NCI-H1105 (cell line): ENCODE measurements at places on chromosomes 7 and 10.

DNA sequence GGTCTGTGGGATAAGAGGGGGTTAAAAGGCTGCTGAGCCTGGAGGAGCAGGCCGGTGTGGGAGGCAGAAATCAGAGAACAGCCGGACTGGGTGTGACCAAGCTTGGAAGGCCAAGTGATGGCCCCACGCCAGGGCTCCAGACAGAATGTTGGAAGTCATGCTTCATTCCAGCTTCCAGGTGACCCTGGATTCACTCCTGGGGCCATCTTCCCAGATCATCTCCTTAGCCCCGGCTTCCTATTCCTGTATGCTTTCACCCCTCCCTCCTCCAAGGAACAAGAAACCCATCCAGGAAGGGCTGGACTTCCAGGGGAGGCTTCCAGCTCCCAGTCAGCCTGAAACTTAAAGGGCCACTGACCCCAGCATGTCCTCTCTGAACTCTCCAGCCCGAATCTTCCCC is 1.0 kb downstream of the INMT start:
- no peak for DNase-seq

DNA sequence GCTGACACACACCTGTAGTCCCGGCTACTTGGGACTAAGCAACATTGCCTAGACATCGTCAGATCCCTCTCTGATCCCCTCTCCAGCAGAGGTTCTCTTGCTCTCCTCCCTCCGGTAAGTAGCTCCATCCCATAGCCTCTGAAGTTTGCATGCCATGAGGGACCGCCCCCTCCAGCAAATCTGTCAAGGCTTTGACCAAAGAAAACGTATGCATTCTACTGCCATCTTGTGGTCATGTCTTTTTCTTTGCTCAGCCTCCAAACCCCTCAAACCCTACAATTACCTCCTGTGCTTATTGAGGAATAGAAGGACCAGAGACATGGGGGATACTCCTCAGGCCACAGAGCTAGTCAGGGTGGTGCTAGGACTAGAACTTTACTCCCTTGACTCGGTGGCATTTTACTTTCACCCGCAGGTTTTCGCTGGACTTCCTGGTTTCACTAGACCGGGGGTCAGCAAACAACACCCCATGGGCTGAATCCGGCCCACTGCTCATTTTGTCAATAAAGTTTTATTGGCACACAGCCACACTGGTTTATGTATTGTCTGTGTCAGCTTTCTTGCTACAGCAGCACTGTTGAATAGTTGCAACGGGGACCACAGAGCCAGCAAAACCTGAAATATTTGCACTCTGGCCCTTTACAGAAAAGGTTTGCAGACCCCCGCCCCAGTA is 202.6 kb upstream of the FOXK1 start:
- DNase-seq, result peak; percentile 33

DNA sequence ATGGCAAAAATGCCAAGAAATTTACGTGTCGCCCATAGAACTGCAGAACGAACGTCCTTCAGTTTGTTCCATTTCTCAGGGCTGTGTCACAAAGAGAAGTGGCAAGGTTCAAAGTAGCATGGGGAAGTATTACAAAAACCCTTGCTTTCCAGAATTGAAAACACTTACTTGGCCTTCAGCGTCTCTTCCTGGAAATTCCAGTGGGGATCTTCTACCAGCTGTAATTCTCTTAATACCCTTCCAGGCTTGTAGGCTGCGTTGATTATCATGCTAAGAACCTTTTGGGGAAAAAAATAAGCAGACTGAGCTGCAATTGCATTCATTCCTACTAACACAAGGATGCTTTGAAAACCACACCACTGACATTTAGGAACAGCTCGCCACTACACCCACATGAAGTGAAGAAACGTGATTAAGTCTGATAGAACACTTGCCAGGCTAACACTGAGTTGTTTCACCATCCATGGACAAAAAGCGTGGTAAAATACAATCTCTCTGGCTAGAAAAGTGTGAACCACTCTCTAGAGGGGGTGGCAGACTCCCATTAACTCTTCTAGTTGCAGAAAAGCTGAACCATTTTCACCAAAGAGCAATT is 222.3 kb downstream of the SFMBT2 start:
- DNase-seq, result no peak

DNA sequence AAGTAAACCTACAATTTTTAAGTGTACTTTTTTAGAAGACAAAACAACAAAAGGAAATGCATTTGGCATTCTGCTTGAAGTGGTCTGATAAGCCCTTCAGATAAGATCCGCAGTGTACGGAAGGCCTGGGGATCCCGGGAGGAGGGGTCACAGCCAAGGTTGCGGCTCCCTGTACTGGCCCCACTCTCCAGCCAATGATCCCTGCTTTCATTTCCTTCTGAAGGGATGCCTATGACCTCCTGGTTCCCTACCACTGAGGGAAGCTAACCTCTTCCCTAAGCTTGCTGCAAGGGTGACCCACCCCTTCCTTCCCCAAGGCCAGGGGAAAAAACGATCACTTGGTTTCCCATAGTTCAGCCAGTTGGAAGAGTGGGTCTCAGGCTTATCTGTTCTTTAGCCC is 5.3 kb downstream of the DENND2A start:
- no peak for DNase-seq

DNA sequence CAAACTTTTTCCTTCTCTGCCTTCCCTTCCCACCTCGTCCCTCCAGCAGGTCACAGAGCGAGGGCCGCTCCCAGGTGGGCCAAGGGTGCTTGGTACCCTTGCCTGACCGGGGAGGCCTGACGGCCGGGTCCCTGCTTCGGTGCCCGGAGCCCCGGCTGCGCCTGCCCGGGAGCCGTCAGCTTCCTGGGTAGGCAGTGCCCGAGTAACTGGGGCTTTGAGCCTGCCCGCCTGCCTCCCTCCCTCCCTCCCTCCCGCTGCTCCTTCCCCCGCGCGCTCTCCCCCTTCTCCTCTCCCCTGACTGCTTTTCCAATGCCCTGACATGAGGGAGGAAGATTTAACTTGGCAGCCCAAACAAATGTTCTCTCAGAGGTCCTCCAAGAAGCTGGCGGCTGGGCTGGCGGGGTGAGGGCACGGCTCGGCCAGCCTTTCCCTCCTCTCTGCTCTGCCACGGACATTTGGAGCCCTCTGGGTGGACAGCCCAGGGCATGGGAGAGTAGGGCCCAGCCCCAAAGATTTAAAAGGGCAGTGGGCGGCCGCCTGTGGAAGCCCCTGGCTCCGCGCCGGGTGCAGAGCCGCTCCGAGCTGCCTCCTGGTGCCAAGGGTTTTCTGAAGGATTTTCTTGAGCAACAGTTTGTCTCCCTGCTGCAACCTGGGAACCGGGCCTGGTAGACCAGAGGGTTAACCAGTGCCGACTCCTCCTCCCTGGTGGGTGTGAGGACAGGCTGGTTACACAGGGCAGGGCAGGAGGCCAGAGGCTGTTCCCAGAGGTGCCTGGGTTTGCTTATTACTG is 2.0 kb downstream of the ZMIZ1 start:
- DNase-seq, result peak; percentile 51

DNA sequence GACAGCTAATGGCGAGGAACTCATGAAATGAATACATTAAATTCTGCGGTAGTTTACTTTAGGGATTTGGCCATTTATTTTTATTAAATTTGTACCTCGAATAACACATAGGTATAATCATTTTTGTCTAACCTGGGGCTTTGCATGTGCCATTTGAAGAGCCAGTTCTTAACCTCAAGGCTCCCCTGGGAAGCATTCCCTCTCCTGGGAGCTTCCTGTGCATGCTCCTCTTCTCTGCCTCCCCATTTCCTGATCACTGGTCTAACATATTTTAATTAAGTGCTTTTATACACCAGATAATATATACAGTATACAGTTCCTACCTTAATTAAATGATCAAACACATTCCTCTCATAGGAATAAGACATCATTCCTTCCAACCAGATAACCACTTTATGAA is 183.9 kb upstream of the FZD1 start:
- no peak for DNase-seq

- no peak for DNase-seq
Observed at GRCh38 chr7:19293431-19293830, 148.2 kb upstream of the FERD3L start.

DNA sequence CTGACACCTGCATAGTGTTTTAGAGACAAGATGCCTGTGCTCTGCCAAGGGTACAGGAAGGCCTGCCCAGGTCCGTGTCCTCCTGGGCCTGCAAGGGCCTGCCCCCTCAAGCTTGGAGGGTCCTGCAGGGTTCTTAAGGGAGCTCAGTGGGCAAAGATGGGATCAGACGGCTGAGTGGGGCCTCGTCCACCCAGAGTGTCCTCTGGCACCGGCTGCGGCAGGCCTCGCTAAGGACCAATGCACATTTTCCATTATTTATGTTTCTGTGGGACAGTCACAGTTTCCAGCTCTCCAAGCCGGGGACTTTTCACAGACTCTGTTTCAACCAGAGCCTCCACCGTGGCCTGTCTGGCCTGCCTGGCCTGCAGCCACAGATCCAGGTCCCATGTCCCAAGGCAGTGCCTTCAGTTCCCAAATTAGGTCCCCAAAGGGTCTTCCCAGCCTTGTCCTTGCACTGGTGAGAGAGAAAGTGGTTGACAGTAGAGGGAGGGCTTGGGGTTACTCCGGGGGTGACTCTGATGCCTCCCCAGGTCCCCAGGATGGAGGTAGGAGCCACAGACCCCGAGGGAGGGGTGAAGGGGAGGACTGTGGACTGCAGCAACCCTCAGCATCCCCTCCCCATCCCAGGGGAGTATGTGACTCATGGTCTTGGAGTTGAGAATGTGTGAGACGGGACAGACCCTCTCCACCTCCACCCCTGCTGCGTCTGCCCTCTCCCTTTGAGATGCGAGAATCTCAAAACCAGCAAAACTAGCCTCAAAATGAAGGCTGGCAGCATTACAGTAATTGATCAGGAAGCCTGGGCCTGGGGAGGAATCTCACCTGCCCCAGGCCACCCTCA is 14.8 kb downstream of the MYL10 start:
- no peak for DNase-seq

DNA sequence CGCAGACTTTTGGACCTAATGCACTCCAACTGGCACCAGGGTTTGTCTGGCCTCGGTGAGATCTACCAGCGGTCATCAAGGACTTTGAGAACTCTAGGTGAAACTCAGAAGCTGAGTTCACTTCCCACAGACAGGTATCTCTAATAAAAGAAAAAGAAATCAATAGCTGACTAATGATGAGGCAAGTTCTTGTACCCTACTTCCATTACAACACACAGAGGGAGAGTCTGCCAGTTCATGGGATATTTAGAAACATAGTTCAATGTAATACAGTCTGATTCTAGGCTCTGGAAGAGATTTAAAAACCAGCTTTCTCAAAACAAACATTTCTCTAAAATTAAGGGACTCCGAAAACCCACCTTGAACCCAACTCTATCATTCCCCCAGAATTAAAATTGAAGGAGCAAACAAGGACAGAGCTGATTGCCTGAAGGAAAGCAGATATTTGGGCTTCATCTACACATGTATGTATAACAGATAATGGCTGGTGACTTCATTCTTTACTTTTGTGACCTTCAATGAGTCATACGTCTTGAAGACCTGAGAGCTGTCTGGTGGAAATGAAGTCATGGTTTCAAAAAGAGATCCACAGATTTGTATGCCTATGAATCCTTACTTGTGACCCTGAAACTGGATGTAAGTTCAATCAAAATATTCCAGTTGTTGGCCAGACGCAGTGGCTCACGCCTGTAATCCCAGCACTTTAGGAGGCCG is 2.7 kb upstream of the PNLIPRP1 start:
- DNase-seq, result no peak

DNA sequence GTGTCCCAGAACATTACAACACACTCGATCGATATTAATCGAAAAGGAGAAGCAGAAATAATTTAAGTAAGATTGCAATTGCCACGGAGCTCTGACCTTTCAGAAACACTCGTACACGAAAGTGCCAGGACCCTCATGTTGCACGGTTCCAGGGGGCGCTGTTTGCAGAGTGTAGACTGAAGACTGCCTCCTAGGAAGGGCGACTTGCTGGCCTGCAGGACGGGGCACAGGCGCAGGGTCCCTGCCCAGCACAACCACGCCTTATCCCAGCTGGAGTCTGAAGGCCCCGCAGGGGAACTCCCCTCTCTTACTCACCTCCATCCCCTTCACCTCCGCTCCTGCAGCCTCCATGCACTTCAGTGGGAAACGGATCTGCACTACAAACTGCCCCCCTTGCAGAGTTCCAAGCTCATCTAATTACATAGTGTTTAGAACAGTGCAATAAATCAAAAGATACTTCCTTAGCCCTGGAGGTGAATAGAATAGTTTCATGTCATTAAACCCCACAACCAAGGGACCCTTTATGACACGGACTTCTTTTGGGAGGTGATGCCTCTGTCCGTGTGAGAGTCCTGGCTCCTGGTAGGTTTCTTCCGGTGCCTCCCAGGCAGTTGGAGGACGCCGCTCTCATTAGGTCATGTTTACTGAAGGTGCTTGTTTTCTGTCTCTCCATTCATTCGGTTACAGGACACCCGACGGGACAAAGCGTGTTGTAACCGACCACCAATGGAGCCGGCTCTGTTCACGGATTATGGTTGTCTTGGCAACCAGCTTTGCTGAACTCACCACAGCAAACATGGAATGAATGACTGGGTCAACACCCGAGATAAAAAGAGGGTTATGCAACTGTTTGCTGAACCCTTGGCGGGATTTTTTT is 262.2 kb downstream of the BAMBI start:
- DNase-seq, result peak; percentile 55

- peak; percentile 85 for DNase-seq
Observed at GRCh38 chr7:22726907-22727713, at the start of gene IL6. IL6 (plus strand) TSS chr7:22727200; CDS start chr7:22727263, 63 bp downstream.

GRCh38 chr7:91347290-91347689 is 83.1 kb downstream of the FZD1 start:
- no peak for DNase-seq

DNA sequence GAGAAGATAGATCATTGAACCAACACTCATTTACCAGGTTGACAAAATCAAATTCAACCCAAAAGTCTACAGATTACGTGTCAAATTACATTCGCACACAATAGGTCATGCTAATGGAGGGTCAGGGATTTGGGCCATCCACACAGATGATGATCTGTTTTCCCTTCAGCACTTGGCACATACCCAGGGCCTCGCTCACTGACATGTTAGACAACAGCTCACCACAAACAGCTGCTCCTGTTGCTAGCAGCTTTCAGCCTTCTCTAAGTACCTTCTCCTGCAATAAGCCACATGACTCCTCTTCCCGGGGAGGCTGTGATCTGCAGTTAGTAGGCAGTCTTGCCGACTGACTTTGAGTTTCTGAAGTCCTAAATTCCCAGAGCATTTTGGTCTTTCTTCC is 18.4 kb downstream of the NKX2-3 start:
- peak; percentile 76 for DNase-seq
